ENCODE measurements at places on chromosomes 12 and 14.

DNA sequence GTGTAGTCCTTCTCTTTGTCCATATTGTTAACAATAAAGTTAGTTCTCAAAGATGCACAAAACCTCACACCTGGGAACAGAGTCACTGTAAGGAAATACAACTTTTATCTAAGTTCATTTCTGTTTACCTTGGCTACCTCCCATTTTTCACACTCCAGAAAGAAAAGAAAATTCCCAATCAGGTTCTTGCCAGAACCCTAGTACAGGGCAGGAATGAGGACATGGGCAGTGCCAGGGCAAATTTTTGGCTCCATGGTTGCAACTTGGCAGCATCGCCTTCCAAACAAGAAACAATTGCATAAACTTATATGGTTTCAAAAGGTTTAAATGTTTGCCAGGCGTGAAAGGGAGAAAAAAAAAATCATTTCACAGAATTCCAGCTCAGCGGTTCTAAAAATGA, 296.3 kb upstream of the PRKD1 start:
- no peak for DNase-seq

DNA sequence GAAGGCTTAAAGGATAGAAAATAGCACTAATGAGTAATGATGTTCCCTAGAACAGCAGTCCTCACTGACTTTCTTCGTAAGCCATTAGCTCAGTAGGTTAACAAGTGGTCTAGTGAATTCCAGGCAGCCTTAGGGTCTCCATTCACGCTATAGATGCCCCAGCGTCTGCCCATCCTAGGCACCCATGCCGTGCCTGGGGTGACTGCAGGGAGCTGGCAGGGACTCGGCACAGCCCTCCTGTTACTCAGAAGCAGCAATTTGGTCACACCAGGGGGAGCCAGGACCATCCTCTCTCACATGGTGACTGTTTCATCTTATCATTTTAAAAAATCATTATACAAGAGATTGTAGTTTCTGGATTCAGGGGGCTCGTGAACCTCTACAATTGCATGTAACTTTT, 66.0 kb upstream of the TRAF3 start:
- DNase-seq = no peak

GRCh38 chr12:66744956-66745383, 66.1 kb upstream of the GRIP1 start:
- DNase-seq = no peak

- peak; percentile 78 for DNase-seq
Measured at GRCh38 chr12:49909826-49910225, 6.1 kb upstream of the FAIM2 start.

GRCh38 chr14:79965896-79966295, 245.4 kb downstream of the DIO2 start:
- no peak for DNase-seq

GRCh38 chr14:91361233-91361811, 56.3 kb downstream of the CCDC88C start:
- DNase-seq = no peak

DNA sequence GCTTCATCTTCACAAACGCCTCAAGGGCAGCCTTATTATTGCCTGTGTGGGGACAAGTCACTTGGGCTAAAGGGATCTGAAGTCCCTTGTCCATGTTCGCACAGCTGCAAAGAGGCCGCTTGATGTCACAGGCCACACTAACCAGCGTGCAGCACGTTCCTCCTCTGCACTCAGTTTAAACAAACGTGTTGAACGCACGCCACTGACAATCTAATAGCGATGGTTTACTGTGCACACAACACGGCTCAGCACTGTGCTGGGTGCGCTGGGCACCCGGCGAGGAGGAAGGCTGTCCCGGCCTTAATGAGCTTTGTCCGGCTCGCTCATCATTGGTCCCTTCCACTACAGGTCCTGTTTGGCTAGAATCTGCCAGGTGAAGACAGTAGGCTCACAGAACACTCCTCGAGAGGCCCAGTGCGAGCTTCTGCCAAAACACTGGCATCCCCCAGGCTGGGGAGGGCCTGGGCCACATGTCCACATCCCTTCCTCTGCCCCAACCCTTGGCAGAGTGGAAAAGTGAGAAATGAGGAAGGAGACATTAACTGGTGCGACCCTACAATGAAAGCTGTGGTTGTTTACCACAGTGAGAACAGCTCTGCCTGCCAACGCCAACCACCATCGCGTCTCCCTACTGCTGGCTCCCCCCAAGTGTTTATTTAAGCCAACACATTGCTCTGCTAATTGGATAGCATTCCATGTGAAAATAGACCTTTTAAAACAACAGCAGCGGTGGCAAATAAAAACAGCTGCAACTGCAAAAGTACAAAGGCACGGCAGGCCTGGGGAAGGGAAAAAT, 113.2 kb downstream of the RBM19 start:
- no peak for DNase-seq

- DNase-seq = no peak
Measured at GRCh38 chr12:114272605-114273004, 133.3 kb downstream of the TBX5 start.

- no peak for DNase-seq
Measured at GRCh38 chr12:101238800-101239329, 28.8 kb upstream of the SLC5A8 start.

DNA sequence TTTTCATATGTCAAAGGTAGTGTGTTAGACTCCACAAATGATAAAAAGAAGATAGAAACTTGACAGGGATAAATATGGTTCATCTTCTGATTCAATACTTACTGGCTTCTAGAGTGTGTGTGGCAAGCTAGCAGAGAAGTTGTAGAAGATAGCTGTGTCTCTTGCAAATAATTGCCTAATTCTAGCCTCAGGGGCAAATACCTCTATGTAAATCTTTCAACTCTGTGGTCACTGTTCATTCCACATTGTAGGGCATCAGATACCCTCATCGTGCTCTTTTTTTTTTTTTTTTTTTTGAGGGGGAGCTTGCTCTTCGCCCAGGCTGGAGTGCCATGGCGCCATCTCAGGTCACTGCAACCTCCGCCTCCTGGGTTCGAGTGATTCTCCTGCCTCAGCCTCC, 1.7 kb downstream of the OLR1 start:
- DNase-seq = no peak

GRCh38 chr14:89415159-89415558, 1.9 kb downstream of the FOXN3 start:
- no peak for DNase-seq

- no peak for DNase-seq
Measured at GRCh38 chr12:43675048-43675904, 83.3 kb downstream of the PUS7L start.

DNA sequence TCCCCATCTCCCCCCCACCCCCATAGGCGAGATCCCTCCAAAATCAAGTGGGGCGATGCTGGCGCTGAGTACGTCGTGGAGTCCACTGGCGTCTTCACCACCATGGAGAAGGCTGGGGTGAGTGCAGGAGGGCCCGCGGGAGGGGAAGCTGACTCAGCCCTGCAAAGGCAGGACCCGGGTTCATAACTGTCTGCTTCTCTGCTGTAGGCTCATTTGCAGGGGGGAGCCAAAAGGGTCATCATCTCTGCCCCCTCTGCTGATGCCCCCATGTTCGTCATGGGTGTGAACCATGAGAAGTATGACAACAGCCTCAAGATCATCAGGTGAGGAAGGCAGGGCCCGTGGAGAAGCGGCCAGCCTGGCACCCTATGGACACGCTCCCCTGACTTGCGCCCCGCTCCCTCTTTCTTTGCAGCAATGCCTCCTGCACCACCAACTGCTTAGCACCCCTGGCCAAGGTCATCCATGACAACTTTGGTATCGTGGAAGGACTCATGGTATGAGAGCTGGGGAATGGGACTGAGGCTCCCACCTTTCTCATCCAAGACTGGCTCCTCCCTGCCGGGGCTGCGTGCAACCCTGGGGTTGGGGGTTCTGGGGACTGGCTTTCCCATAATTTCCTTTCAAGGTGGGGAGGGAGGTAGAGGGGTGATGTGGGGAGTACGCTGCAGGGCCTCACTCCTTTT, 2.7 kb downstream of the GAPDH start:
- peak; percentile 84 for DNase-seq

DNA sequence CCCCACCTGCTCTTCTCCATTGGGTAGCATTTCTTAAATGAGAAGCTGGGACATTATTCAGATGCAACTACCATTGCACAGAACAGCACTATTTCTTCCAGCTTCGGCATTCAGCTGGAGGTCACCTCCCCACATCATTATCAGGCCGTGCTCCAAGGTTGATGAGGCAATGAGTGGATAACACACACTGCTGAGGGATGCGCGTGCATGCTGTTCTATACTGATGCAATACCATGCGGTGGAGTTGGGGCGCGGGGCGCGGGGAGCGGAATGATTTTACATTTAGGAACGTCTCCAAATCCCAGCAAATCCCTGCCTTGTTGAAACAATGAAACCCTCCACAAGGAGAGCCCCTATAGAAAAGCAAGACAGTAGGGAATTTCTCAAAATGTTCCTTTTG, 283.4 kb downstream of the GRIN2B start:
- no peak for DNase-seq

GRCh38 chr12:56190695-56191155, 1.4 kb upstream of the SMARCC2 start:
- no peak for DNase-seq

DNA sequence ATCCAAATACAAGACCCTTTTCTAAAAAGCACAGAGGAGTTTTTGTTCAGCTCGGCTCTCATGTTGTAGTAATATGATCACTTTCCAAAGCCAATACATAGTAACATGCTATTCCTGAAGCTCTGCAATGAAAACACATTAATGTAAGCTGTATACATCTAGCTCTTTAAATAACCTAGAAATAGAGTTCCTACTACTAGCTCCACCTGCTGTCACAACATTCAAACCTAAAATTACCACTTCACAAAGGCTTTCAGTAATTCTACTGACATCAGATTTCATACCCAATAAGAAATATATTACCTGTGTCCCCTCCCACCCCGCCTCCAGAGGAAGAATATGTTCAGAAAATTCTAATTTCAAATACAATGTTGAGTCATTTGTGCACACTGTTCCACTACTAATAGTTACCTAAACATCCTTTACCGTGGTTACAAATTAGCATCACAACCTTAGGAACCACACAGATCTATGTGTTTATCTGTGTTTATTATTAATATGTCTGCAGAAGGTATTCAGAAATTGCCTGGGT, 17.8 kb downstream of the EFCAB11 start:
- no peak for DNase-seq

DNA sequence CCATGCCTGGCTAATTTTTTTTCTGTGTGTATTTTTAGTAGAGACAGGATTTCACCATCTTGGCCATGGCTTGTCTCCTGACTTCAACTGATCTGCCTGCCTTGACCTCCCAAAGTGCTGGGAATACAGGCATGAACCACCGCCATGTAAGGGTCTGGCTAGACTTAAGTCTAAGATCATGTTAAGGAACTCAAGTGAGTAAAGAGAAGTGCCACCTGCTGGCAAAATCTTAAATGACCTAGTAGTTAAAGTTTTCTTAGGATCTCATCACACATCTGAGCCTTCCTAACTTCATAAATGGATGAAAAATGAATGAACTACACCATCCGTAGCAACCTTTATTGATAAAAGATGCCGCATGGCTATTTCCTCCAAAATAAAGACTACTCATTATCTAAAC, 1.7 kb upstream of the C12orf56 start:
- DNase-seq = no peak

GRCh38 chr14:72318648-72319047, 386.4 kb downstream of the RGS6 start:
- no peak for DNase-seq

DNA sequence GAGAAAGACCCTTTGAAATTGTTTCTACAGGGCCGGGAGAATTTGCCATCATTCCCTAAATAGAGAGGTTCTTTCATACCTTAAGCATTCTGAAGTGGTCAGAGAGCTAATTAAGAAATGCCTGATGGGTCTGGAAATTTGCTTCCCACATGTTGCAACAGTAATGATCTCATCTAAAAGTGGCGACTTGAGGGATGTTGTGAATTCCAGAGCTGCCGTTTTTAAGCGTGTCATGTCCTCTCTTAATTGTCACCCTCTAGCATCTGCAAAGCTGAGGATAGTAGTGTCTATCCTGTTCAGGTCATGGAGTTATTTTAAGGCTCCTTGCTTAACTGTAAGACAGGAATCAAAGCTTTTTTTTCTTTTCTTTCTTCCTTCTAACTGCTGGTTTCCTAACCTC, 60.4 kb downstream of the FOS start:
- DNase-seq = no peak

DNA sequence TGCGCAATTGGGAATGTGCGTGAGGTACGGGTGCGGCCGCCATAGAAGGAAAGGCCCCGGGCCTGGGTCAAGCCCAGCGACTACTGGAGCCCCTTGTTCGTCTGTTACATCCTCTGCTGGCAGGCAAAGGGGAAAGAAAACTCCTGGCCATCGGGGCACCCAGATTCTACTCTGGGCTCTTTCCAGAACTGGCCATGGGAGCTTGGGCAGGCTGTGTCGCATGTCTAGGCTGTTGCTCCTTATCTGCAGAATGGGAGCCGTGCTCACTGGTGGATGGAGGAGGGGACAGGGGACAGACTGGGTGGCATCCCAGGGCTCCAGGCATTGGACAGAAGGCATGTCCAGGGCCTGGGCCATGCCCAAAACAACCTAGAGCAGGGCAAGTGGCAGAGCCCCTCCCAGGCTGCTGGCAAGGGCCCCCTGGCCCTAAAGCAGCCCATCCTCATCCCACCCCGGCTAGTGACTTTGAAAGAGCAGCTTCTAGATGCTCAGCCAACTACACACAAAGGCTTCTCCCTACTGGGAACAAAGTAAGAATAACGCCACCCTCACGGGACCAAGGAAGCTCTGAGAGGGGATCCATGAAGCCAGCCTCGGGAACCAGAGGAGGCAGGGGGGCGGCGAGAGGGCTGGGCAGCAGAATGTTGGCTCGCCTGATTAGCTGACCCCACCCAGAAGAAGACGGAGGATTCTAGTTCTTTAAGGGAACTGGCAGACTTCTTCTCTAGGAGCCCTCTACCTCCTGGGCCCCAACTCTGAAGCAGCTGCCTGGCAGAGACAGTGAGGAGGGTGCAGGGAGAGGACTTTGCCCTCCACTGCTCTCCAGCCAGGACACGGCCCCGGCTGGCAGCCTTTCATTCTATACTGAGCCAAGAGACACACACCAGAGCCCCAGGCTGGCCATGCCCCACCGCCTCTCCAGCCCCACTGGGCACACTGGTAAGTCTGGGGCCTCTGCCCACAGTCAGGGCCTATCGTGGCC, 96.8 kb downstream of the SINHCAF start:
- DNase-seq = peak; percentile 64

DNA sequence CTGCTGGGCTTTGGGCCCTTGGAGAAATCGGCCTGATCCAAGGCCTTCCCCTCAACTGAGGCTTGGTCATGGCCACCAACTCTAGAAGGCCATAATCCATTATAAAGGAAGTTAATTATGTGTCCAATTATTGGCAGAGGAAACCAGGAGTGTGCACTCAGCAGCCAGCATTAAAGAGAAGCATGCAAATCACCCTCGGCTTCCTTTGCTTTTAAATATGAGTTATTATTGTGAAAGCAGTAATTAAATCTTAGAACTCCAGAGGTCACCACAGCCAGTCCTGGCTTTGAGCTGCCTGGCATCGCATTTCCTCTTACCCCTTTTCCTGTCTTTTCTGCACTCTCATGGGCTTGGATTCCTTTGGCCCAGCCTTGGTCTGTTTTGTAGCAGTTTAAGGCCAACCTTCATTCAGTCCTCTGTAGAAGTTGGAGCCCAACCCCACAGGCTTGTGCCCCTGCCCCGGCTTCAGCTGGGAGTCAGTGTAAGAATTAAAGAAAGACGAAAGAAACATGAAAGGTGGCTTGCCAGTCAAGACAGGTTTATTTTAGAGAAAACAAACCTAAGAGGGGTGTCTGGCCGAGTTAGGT, 14.7 kb upstream of the KRT86 start:
- DNase-seq = peak; percentile 50

- DNase-seq = no peak
Measured at GRCh38 chr14:39140170-39140569, 26.0 kb downstream of the GEMIN2 start.

GRCh38 chr12:126960709-126961108, 1306.3 kb upstream of the TMEM132C start:
- DNase-seq = no peak

- DNase-seq = no peak
Measured at GRCh38 chr14:28052251-28052650, 714.3 kb upstream of the FOXG1 start.

All from posterior vena cava (tissue), 2 donors.